Calu3 (cell line): ENCODE measurements at places on chromosomes 3 and 15. TPM values are rescaled to one million over a fixed set of nuclear protein-coding genes. Genes with fewer than 3 reads are reported as not detected.

ALPK3 gene
- total RNA-seq = 4.6 TPM in 2 replicates

- peaks cover 9% of the 10 kb centered on the region for H3K36me3 ChIP-seq
- peaks cover 66% of the 10 kb centered on the region for H3K27me3 ChIP-seq
- H3K27ac ChIP-seq = no peak overlapping the region
- DNase-seq = no peak
Observed at GRCh38 chr3:196642434-196642833, 2.9 kb downstream of the NRROS start.

GRCh38 chr15:60408463-60408981 lies 10.7 kb upstream of the ANXA2 start:
- H3K4me1 ChIP-seq = peaks cover 64% of the 10 kb centered on the region
- DNase-seq = no peak
- no peaks in the 10 kb centered on the region for H3K27me3 ChIP-seq
- peak overlapping the region; percentile 55 for H3K4me3 ChIP-seq
- peaks cover 17% of the 10 kb centered on the region for H3K36me3 ChIP-seq

GRCh38 chr15:98690272-98690950 lies 42.1 kb downstream of the IGF1R start:
- H3K27ac ChIP-seq = no peak overlapping the region
- no peaks in the 10 kb centered on the region for H3K36me3 ChIP-seq
- no peaks in the 10 kb centered on the region for H3K27me3 ChIP-seq
- no peak for DNase-seq
- peaks cover 45% of the 10 kb centered on the region for H3K4me1 ChIP-seq

DNA sequence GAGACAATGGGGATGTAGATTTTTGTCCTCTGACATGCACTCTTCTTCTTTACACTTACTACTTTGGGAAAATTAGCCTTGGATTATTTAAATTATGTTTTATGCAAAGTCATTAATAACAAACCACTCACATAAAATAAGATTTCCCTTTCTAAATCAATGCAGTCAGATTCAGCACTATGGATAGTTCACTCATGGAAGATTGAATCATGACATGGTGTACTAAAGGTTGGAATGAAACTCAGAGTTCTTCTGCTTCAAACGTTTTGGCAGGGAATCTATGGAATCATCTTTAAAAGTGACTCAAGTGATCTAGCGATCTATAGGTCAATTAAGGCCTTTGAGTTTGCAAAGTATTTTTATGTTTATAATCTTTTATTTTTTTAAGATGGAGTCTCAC lies 154.3 kb downstream of the KCNMB2 start:
- H3K27ac ChIP-seq = no peak overlapping the region
- H3K27me3 ChIP-seq = no peaks in the 10 kb centered on the region
- DNase-seq = no peak
- H3K4me3 ChIP-seq = no peak overlapping the region
- no peaks in the 10 kb centered on the region for H3K36me3 ChIP-seq
